Stimulated activated CD4-positive, alpha-beta T cell treated with anti-CD3 and anti-CD28 coated beads, Interleukin-1b, Interleukin-23, amount 100 ng/mL, for 4 hours (primary cell): ENCODE measurements at places on chromosomes 5 and 9.

DNA sequence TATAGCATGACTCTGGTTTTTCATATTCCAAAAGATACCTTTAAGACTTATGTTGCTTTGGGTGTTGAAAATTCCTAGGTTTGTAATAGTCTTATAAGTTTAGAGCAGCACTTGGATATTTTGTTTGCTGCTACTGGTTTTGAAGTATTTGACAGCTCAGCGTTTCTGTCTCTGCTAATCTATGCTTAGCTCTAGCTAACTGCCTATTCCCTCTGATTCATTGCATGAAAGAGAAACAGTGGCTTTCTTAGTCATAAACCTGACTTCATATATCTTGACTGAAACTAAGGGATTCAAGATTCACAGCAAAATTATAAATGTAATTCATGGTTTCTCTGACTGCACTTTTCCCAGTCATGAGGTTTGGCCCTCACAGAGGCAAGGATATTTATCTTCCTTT, 35.6 kb upstream of the ANXA1 start:
- no peak for DNase-seq

- no peak for DNase-seq
These were observed 1.2 kb downstream of the RIC1 start for GRCh38 chr9:5630081-5630507.

DNA sequence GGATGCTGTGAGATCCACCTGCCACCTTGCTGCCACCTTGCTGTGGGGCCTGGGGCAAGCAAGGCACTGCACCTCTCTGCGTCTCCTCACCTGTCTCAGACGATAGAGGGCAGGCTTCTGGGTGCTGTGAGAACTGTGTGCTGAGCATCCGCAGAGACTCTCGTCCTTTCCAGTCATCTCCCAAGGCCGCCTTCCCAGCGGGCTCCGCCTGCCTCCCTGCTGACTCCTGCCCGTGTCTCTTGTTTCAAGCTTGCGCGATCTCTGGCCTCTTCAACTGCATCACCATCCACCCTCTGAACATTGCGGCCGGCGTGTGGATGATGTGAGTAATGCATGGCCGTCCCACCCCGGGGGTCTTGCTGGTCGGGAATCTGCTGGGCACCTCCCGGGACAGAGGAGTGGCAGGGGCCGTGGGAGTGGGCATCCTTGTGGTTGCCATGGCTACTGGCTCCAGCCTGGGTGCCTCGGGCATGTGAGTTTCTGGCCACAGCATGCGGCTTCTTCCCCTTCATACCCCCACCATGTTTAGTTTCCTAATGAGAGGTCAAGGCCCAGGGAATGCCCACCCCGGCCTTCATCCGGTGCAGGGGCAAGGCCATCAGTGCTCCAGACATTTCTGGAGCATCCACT, 3.6 kb downstream of the CACFD1 start:
- no peak for DNase-seq

GRCh38 chr9:93949073-93949693, 6.0 kb downstream of the BARX1 start:
- no peak for DNase-seq

- no peak for DNase-seq
These were observed 61.4 kb upstream of the ASS1 start for GRCh38 chr9:130383350-130383715.

GRCh38 chr9:72977670-72978069, 24.8 kb upstream of the ALDH1A1 start:
- DNase-seq = no peak

- DNase-seq = no peak
These were observed 29.5 kb downstream of the RXRA start for GRCh38 chr9:134355561-134356279.

GRCh38 chr5:10743951-10744350, 17.1 kb downstream of the DAP start:
- DNase-seq = no peak

- no peak for DNase-seq
These were observed 467.0 kb downstream of the CDH10 start for GRCh38 chr5:24177821-24178220.

DNA sequence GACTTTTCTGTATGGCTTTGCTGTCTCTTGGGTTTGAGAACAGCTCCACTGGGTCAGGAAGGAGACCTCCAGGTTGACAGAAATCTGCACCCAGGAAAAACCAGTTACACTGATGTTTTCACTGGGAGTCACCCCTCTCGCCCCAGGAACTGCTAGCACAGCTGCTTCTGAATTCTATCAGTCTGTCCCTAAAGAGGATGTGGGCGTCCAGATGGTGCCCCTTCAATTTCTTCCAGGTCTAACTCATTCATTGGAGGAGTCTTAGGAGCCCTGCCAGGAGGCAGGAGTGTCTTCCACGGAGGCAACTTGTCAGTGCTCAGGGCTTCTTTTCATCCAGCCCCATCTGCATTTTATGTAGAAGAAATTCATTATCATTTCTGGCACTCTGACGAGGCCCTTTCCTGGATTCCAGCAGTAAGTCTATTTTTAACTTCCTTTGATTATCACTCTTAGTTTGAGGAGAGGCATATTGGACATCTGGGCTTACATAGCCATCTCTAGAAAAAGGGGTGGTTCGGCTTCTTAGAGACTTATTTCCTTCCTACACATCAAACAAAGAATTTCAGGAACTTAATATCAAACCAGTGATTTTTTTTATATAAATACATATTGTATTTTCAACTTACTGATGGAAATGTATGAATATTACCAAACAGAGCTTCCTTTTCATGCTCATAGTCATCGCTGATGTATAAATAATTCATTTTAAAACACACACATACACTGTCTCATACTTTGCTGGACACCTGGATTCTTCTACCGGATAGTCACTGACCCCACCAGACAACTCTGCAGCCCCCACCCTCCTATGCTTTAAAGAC, 148.8 kb downstream of the IRX2 start:
- no peak for DNase-seq

DNA sequence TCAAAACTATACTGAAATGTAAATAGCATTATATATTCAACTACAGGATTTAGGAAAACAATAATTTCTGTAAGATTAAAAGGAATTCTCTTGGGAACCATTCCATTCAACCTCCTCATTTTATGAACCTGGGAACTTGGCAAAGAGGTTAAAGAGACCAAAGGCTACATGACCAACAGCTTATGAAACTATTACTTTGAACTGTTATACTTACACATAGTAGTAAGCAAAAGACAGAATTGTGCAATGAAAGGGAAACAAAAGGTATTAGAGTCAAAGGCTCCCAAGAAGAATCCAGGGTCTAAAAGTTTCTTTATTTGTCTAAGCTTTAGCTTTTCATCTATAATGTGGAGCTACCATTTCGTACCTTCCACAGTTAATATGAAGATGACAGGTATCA, 7.2 kb downstream of the C9orf72 start:
- no peak for DNase-seq

- DNase-seq = no peak
These were observed 990.5 kb downstream of the TLE1 start for GRCh38 chr9:80698725-80699410.

DNA sequence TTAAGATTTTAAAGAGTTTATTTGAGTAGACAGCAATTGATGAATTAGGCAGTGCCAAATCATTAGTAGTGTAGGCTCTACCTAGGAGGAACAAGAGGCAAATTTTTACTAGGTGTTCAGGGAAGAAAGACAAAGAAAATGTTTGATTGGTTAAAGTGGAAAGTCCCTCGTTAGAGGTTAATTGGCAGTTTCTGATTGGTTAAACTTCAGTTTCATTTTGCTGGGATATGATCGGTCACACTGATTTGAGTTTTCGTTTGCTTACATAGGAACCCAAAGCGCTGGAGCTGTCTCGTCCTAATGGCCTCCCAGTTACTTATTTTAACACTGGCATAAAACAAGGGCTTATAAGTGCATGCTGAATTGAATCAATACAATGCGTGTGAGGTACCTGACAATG, 15.1 kb downstream of the DMAC1 start:
- no peak for DNase-seq

DNA sequence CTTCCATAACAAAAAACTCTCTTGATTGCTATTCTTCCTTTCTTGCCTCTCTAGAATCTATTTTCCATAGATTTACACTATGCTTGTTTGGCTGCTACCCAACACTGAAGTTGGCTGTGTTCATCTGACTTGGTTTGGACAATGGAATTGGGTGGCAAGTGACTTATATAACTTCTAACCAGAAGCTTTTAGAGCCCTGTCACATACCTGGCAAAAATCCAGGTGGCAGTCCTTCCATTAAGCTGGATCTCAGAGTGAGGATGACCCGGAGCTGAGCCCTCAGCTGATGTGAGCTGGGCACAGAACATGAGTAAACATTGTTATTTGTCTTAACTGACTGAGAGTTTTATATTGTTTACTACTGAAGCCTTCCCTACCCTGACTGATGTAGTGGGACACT, 225.7 kb downstream of the TLR4 start:
- DNase-seq = no peak
